HCEC 1CT (cell line): ENCODE measurements at places on chromosomes 2 and 18.

DNA sequence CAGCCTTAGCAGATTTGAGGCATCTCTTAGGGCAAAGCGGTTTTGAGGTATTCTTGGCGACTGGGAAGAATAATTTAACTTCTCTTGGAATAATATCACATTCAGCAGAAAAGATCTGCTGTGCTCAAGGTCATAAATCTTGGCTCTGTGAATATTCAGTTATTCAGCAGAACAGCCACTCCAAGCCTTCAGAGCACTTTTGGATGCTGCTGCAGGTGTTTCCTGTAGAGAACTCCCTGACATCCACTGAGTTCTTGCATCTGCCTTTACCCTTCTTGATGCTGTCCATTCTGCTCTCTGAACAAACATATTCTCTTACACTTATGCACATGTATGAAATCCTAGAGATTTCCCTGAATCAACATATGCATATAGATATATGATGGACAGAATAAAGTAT, 390.3 kb downstream of the NRXN1 start:
- DNase-seq = no peak

- DNase-seq = no peak
These were observed 5.4 kb downstream of the NEB start for GRCh38 chr2:151728804-151729414.

DNA sequence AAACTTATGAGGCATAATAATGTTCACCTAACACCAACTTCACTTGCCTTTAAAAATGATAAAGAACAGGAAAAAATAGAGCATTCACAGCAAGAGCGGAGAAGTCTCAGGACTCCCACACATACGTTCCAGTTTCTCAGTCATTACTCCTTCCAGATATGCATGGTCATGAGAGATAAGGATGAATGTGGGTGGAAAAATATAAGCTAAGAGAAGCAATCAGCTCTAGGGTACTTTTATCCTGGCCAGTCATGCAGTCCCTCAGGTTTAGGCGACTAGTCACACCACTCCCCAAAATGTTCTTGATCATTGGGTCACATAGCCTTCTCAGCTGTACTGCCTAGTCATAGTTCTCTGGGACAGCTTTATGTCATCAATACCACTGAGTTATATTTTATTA, 29.2 kb upstream of the CCDC178 start:
- no peak for DNase-seq

- DNase-seq = no peak
These were observed 44.4 kb downstream of the TRIB2 start for GRCh38 chr2:12761104-12761503.

- DNase-seq = no peak
These were observed 229.6 kb upstream of the ID2 start for GRCh38 chr2:8452296-8452695.

DNA sequence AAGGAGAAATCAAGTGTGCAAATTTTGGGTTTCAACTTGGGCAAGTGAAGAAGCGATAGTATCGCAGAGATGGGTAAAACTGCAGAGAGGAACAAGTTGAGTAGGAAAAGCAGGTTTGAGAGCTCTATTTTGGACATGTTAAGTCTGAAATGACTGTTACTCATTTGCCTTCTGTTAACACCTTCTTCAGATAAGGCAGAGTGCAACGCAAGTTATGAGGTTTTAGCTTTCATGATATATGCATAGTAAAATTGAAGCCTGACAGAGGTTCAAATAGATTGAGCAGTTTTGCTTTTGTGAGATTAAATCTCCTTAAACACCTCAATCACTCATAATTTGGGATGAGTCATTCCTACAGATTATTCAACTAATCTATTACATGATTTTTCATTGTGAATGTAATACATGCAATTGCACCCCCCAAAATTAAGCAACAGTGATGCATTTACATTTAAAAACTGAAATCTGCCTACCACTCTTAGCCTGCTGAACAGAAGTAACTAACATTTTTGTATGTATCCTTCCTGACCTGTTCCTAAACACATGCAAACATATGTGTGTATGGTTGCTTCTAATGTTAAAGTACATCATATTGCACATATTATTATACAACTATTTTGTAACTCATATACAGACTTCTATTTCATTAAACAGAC, 575.4 kb downstream of the ARHGAP15 start:
- no peak for DNase-seq

- DNase-seq = peak; percentile 19
These were observed 81.8 kb downstream of the HDAC4 start for GRCh38 chr2:239318790-239319661.

DNA sequence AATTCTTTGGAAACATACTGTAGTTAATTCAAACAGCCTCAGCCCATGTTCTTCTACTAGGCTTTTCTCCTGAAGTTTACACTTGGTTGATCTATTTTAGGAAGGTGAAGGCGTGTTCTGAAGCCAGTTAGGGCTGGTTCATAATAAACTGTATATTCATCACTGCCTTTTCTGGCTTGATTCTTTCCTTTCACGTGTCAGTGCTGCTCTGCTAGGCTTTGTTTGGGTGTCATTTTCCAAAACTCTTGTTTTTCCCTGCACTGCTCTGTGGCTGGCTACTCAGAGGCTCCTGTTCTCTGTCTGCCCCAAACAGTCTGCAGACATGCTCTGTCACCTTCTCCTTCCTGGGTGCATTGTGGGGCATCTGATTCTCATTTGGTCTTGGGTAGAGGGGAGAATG, 136.1 kb downstream of the PARD3B start:
- DNase-seq = peak; percentile 15

DNA sequence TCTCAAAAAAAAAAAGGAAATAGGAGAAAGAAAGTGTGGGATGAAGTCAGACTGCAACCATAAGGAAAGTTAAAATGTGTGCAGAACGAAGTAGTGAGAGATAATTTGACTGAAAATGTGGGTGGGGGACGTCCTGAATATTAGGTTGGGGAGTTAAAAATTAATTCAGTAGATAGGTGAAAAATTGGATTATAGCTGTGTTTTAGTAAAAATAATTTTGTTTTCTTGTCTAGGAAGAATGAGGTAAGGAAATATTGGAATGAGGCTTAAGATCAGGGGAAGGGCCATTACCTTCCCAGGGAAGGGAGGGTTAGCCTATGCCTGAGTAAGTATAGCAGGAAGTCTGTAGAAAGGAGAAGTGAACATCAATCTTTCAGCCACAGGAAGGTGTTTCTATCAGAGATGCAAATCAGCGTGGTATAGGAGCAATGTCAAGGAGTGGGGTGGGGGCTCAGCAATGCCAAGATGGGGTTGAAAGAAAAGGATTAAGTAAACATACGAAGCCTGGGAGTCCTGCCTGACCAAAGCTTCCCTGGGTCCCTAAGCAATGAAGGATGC, 250.9 kb downstream of the PIEZO2 start:
- no peak for DNase-seq

DNA sequence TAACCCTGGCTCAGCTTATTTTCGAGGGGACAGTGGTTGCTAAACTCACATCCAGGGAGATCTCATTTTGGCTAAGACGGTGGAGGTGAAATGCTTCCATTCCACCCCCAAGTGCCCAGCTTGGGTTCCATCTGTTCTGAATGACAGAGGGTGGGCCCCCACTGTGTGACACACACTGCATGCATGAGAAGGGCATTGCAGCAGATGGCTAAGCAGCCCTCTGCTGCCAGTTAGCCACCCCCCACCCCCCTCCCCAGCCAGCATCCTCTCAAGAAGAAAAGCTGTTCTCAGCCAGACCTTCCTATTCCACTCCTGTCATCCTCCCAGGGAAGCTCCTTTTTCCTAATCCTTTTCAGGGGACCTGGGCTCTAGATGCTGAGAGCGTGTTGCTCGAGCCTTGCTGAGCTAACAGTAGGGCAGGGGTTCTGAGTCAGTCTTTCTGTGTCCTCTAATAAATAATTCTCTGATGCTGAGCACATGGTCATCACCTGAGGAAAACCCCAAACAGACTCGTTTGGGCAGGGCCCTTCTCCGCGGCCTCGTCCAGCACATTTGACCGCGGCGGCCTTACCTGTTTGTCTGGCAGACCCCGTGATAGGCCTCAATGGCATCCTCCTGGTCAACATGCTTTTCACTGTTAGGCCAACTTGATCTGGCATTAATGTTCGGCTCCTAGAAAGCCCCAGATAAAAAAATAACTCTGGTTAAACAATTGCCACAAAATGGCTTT, 49.5 kb upstream of the ACAA2 start:
- no peak for DNase-seq
